ENCODE measurements at places on chromosomes 1 and 21.

GRCh38 chr1:246773213-246773641 is 49.0 kb downstream of the SCCPDH start:
- DNase-seq, result no peak

GRCh38 chr1:2288311-2288710 is 60.2 kb downstream of the SKI start:
- DNase-seq, result no peak

- no peak for DNase-seq
Observed at GRCh38 chr1:237791592-237791991, 99.1 kb downstream of the ZP4 start.

DNA sequence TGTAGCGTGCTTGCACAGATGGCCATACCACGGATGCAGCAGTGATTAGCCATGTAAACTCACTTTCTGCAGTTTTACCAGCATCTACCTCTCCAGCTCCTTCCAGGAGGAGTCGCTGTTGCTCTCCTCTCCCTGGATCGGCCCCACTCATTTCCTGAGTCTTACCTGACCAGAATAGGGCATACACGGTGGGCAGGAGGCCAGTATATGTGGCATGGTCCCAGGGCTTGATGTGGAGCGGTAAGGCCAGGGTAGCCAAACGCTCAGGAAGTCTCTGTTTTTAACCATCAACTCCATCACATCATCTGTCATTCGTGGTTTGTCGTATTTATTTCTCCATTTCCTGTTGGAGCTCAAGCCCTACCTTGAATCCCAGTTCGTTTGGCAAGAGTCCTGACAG is 163.4 kb upstream of the USP24 start:
- no peak for DNase-seq

DNA sequence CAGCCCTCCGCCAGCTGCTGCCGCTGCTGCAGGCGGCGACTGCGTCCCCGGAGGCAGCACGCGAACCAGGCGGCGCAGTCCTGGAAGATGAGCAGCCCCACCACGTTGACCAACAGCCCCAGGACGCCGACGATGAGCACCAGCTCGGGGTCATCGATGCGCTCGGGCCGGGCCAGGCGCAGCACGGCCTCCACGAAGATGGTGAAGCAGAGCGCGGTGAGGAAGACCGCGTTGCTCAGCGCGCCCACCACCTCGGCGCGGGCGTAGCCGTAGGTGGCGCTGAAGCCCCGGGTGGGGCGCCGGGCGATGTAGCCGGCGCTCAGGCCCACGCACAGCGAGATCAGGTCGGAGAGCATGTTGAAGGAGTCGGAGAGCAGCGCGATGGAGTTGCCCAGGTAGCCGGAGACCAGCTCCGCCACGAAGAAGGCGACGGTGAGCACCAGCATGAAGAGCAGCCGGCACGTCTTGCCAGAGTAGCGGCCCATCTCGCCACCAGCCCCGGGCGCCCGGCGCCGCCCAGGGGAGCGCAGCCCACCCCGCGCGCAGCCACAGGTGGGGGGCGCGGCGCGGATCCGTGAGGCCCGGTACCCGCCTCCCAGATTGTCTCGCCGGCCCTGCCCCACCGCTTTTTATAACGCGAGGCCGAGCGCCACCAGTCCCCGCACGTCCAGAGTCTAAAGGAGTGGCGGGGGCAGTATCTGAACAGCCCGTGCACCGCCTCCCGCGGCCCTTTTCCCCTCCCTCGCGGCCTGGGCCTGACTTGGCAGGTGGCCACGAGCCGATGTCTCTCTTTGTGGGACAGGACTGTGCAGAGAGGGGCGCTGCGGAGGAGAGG is at the start of gene SLC30A10:
TSS of gene SLC30A10 (minus strand) at position 602 of the 835 bp plus-strand sequence. CDS start at position 485, 117 bp downstream.
- DNase-seq, result no peak

DNA sequence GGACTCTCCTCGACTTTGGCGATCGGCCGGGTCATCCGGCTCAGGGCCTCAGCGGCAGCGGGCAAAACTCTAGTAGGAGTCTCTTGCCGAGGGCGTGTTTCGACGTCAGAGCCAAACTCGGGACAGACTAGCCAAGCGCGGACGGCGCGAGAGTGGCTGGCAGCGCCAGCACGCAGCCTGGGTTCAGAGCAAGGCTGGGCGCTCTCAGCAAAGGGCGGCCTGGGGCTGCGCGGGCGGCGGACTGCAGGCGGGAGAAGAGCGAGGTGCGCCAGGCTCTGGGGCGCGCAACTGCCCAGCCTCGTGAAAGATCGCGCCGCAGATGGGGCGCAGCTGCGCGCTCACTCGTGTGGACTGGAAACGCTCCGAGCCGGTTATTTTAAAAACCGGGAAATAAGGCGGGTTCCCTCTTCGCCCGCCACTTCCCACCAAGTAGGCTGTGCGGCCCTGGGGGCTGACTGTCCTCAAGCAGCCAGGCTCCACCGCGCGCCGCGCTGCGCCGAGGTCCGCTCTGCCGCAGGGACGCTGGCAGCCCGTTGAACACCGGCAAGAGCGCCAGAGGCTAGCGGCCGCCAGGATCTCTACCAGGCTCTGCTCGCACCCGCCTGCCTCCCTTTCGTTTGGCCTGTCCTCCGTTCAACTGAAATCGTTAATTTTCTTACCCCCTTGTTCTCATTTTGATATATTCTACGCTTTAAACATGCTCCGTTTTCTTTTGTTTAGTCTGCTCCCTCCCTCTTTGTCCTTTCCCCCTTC is 2.4 kb downstream of the ALX3 start:
- DNase-seq, result no peak

GRCh38 chr1:8473891-8474300 is 156.0 kb downstream of the SLC45A1 start:
- DNase-seq, result no peak

GRCh38 chr1:176626572-176627061 is 163.6 kb downstream of the PAPPA2 start:
- no peak for DNase-seq

DNA sequence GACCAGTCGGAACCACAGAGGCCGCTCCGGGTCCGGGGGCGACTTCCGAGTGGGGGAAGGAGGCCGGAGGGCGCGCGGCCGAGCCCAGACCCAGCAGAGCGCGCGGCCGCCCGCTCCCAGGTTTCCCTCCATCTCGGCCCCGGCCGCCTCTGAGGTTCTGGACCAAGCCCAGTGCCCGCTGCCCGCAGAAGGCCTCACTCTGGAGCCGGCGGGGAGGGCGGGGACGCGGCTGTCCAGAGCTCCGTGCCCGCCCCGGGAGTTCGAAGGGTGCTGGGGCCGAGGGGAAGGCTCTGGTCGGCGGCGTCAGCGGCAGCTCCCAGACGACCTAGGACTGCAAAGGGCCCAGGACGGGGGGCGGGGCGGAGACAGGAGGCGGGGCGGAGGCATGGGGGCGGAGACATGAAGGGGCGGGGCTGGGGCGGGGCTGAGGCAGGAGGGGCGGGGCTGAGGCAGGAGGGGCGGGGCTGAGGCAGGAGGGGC is 48.0 kb upstream of the SLC19A1 start:
- no peak for DNase-seq

DNA sequence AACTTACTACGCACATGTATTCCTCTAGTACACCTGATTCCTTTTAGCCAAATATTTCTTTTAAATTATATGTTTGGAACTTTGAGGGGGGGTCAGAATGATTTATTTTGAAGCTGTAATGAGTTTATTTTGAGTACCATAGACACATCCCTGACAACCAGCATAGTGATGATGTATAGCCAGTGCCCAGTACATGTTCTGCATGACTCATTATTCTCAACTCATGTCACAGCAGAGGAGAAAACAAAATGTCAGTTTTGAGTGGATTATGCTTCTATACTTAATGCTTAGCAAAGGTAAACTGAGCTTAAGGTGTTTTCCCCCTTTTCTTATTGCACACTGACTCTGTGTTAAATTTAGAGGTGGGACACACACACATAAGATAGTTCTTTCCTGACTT is 22.4 kb upstream of the LEPR start:
- no peak for DNase-seq

- peak; percentile 83 for DNase-seq
Observed at GRCh38 chr1:154955039-154955717, 721 bp downstream of the PBXIP1 start.

DNA sequence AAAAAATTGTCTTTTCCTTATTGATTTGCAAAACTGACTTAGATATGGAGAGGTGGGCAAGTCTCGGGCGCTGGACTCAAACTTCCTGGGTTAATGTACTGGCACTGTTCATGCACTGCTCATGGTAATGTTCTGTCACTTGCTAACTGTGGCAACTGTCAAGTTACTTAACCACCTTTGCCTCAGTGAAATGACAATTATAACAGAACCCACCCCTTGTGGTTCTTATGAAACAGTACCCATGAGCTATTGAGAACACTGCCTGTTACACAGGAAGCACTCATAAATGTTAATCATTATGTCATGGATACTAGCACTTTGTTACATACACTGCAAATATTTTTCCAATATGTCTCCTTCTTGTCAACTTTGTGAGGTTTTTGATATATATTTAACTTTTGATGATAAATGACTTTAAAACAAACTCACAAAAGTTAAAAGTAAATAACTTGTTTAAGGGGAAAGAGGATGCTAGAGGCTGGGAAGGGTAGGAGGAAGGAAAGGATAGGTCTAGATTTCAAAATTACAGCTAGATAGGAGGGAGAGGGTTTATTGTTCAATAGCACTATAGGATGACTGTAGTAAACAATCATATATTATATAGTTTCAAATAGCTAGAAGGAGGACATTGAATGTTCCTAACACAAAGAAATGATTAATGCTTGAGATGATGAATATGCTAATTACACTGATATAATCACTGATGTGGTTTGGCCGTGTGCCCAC is 342.5 kb downstream of the ADGRL2 start:
- DNase-seq, result no peak

- no peak for DNase-seq
Observed at GRCh38 chr1:168279253-168279652, 1.4 kb upstream of the TBX19 start.

DNA sequence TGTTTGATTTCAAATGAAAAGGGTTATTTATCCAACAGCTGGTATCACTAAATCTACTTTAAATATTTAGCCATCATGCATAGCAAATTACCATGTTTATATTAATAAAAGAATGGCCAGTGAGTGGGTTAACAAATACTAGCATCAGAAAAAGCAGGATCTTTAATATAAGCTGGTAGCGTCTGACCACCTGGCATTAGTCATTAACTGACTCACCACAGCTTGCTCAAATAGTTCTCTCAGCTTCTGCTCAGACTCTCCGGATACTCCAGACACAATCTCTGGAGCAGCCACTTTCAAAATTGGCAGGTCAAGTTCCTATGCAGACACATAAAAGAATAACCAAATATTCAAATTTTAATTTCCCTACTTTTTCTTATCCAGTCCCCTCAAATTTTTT is 29.6 kb downstream of the NVL start:
- DNase-seq, result no peak

- no peak for DNase-seq
Observed at GRCh38 chr1:117826540-117827078, 102.8 kb downstream of the GDAP2 start.

- DNase-seq, result no peak
Observed at GRCh38 chr1:8701794-8702471, 115.5 kb downstream of the RERE start.

DNA sequence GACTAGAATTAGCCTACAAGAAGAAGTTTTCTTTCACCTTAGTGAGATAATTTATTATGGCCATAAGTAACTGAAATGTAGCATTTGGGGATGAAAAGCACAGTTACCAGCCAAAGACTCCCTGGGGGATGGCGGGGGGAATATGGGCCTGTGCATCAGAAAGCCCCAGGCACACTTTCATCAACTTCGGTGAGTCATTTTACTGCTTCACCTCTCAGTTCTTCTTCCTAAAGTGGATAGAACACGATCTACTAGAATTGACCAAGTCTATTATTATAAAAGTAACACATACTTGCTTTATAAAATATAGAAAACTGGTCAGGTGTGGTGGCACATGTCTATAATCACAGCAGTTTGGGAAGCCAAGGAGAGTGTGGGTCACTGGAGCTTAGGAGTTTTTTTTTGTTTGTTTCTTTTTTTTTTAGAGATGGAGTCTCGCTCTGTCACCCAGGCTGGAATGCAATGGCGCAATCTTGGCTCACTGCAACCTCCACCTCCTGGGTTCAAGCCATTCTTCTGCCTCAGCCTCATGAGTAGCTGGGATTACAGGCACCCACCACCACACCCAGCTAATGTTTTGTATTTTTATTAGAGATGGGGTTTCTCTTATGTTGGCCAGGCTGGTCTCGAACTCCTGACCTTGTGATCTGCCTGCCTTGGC is 141.8 kb downstream of the ZZZ3 start:
- no peak for DNase-seq

- no peak for DNase-seq
Observed at GRCh38 chr1:27602462-27603308, 1.3 kb downstream of the AHDC1 start.

GRCh38 chr21:33403786-33404585 is 773 bp downstream of the IFNGR2 start:
- DNase-seq, result peak; percentile 27

DNA sequence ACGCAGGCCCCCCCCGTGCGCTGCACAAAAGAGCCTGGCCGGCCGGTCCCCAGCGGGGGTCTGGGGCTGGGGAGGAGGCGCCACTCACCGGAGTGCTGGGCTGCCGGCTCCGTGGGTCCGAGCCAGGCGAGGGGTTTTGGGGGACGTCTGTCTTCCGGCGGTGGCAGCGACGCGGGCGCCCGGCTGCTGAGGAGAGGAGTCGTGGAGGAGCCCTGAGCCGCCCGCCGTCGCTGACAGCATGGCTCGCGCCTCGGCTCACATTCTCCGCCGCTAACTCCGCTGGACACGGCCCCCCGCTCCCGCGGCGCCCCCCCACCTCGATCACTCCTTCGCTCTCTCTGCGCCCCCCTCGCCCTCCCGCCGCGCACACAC is 649 bp downstream of the AHDC1 start:
- DNase-seq, result no peak

DNA sequence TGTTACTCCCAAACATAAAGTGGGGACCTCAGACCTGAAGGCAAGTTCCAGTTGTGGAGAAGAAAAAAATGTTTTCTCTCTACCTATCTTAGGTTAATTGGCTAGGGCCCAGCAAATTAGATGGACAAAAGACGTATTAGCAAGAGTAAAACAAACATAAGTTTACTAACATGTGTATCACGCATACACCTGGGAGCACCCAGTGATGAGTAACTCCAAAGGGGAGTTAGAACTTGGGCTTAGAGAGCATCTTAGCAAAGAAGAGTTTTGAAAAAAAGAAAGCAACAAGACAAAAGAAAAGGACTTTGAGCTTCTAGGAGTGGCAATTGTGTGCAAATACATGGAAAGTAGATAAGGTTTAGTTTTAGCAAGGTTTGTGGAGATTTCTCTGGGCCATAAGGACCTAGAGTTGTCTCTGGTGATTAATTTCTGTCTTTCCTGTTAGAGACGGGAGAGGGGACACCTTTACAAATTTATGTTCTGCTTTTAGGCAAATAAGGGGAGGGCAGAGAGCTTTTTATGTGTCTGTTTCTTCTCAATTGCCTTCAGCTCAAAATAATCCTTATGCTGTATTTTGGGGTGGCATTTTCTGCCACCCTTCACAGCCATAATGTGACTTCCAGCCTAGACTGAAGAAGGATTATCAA is 76.7 kb upstream of the PTGFRN start:
- DNase-seq, result no peak

Data from SHP77 treated with DMSO at 0.1 percent for 48 hours (cell line).